ENCODE measurements at places on chromosomes 13 and 19.

DNA sequence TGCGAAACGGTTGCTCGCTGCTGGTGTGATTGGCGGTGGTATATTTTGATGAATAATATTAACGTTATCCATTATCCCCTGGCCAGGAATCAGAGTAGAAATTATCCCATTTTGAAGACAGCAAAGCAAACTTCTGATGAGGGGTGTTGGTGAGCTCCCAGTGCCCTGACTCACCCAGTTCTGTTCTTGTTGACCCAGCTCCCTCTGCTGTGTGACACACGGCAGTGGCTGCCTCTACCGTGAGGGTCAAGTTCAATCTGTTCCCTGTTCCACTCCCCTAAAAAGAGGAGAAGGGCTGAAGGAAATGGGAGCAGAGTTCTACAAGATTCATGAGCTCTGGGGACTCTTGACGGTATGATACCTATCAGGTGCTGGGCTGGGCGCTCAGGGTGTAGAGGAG is 2.0 kb downstream of the CAMSAP3 start:
- DNase-seq: no peak

GRCh38 chr13:51785712-51786424 is 18.1 kb downstream of the DHRS12 start:
- DNase-seq: no peak

- DNase-seq: peak; percentile 70
These were observed 1.6 kb downstream of the IGFLR1 start for GRCh38 chr19:35740423-35741202.

DNA sequence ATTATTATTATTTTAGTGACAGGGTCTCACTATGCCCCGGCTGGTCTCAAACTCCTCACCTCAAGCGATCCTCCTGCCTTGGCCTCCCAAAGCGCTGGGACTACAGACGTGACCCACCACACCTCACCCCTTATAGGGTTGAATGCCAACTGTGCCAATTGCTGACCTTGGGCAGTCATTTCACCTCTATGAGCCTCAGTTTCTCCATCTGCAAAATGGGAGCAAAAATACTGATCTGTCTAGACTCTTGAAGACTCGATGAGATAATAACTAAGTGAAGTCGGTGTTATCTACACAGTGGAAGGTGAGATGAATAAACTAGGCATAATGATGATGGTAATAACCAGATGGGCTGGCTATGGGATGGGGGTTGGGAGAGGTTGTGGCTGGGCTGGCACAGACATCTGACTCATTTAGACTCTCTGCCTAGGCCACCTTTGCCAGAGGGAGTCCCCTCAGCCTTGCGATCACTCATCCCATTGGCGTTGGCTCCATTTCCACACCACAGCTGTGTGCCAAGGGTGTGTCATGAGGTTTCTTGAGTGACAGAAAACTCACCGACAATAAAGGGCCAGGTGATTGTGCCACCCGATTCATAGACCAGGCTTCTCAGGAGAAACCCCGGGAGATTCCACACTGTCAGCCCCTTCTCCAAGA is at the start of gene CASP14:
Gene CASP14, plus strand, starts transcription at position 596 of the 657 bp plus-strand sequence. CDS start 2,772 bp downstream, outside the sequence.
- peak; percentile 75 for DNase-seq

- no peak for DNase-seq
These were observed 312.1 kb upstream of the PCDH20 start for GRCh38 chr13:61727767-61728166.

DNA sequence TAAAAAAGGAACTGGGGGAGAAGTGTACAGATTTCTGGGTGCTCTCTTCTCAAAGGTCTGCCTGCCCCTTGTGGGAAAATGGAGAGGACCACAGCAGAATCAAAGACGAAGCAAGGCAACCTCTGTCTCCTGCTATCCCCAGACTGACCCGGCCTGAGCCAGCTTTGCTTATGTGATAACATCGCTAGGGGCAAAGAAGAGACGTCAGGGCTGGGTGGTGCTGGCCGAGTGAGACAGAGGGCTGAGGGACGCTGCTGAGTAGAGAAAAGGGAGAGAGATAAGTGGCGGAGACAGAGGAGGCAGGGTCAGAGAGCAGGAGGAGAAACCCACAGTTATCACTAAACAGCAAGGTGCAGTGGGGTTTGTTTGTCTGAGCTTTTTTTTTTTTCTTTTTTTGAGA is 4.6 kb upstream of the MUC16 start:
- DNase-seq: no peak

GRCh38 chr19:55398200-55398925 is 9.2 kb downstream of the UBE2S start:
- no peak for DNase-seq

GRCh38 chr13:57558051-57558467 is 73.5 kb upstream of the PCDH17 start:
- DNase-seq: no peak

DNA sequence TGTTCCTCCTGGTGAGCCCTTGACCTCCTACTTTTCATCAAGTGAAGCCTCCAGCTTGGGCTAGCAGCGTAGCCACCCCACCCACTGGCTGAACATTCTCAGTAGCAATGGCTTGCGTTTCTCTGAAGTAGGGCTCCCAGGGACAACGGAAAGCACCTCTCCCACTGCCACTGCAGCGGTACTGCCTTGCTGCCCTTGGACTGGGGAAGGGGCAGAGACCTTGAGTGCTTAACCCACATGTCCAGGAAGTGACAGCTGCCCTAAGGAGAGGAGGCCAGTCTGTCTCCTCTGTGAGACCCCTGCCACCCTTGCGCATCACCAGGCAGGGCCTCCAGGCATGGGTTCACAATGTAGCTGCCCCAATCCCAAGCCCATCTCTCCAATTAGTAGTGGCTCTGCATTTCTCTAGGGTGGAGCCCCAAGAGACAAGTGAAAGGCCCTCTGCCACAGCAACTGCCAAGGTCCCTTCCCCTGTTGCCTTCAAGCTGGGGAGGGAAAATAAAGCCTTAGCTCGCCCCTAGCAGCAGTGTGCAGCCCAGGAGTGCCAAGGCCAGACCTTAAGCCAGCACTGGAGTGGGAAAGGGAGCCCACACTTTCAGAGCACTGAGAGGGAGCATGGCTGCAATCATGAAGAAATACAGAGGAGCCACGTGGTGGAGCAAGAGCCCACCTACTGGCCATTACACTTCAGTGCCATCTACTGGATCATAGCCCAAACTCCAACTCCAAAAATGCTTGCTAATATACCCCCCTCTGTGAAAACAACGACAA is 175.9 kb upstream of the TRPC4 start:
- peak; percentile 7 for DNase-seq

DNA sequence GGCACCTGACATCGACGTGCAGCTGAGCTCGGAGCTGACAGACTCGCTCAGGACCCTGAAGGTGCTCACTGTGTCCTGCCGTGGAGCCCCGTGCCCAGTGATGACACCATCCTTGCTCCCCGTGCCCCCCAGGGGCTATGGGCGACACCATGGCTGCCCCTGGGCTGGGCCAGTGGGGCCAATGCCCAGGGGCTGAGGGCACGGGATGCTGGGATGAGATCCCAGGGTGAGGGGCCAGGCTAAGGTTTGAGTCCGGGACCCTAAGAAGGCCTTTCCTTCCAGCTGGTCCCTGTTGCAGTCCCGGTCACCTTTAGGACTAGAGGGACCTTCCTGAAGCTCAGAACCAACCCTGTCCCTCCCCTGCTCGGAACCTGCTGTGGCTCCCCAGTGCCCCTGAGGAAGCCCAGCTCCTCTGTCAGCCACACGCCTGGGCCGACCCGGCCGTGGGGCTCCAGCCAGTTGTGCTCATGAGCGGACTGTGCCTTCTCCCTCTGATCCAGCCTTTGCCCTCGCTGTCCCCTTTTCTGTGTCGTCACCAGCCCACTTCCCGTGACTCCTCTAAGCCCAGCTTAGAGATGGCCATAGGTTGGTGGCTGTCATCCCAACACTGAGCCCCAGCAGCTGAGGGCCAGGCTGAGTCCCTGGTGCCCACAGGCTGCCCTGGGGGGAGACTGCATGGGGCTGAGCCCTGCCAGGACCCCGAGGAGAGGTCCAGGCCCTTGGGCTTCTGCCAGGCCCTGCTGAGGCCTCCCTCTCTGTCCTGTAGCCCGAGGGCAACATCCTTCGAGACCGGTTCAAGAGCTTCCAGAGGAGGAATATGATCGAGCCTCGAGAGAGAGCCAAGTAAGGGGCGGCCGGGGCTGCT is 10.6 kb downstream of the NOP53 start:
- no peak for DNase-seq

DNA sequence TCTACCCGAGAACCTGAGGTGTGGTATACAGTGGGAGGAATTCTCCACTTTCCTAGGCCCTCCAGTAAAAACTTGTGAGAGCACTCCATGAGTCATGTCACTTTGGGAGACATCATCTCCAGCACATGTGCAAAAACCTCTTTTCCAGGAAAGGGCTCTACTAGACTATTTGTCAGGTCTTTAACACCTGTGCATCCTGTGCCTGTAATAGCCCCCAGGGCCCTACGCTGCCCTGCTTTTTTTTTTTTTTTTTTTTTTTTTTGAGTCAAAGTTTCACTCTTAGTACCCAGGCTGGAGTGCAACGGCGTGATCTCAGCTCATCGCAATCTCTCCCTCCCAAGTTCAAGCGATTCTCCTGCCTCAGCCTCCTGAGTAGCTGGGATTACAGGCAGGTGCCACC is 1.7 kb upstream of the ERVV-1 start:
- DNase-seq: no peak

DNA sequence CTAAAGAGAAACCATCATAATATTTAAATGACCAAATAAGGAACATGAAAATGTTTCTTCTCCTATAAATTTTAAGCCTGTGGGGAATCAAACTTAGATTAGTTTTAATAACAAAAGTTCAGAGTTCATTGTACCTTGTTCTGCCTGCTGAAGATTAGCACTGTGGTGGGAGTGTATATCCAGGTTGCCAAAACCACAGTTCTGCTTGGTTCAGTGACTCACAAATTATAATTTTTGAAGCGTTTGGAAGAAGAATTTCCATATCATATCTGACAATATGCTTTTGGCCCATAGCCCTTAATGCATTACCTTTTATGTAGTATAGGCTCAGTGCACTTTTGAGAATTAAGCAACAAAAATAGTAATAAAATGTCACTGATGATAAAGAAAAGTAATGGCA is 545.2 kb downstream of the GPC6 start:
- no peak for DNase-seq

GRCh38 chr13:99296398-99296797 is 10.8 kb downstream of the GPR183 start:
- DNase-seq: no peak

- DNase-seq: no peak
These were observed 19.6 kb downstream of the SIGLEC5 start for GRCh38 chr19:51610576-51610975.

DNA sequence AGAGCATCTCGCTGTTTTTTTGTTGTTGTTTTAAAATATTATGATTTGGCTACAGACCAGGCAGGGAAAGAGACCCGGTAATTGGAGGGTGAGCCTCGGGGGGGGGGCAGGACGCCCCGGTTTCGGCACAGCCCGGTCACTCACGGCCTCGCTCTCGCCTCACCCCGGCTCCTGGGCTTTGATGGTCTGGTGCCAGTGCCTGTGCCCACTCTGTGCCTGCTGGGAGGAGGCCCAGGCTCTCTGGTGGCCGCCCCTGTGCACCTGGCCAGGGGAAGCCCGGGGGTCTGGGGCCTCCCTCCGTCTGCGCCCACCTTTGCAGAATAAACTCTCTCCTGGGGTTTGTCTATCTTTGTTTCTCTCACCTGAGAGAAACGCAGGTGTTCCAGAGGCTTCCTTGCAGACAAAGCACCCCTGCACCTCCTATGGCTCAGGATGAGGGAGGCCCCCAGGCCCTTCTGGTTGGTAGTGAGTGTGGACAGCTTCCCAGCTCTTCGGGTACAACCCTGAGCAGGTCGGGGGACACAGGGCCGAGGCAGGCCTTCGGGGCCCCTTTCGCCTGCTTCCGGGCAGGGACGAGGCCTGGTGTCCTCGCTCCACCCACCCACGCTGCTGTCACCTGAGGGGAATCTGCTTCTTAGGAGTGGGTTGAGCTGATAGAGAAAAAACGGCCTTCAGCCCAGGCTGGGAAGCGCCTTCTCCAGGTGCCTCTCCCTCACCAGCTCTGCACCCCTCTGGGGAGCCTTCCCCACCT is 183.3 kb downstream of the KDM4B start:
- no peak for DNase-seq

DNA sequence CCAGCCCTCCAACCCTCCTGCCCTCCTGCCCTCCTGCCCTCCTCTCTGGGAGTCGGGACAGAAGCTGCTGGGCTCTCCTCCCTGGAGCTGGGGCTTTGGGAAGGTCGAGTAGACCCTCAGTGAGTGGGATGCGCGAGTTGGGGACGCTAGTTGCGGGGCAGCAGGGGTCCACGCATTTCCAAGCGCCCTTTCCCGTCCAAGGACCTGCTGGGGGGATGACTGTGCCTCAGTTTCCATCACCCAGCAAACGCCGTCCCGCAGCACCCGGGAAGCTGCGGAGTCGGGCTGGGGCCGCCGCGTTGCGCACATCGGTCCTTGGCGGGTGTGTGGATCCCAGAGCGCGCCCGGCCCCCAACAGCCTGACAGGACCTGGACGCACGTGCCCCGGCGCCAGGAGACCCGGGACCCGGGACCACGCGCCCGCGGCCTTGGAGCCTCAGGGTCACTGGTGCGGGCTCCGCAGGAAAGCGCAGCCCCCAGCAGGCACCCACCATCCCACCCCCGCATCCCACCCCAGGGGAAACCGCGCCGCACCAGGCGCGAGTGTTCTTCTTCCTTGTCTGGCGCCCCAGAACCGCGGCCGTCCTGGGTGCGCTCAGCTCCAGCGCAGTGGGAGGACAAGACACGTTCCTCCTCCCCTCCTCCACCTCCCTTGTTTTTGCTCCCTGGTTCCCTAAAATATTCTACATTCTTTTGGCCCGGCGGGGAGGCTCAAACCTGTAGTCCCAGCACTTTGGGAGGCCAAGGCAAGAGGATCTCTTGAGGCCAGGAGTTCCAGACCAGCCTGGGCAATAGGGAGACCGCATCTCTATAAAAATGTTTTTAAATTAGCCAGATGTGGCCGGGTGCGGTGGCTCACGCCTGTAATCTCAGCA is 9.2 kb downstream of the ONECUT3 start:
- no peak for DNase-seq

Data from keratinocyte (primary cell).